ENCODE measurements at places on chromosomes 2 and 18.

- no peak for DNase-seq
Observed at GRCh38 chr2:207724113-207724512, 12.7 kb downstream of the CCNYL1 start.

DNA sequence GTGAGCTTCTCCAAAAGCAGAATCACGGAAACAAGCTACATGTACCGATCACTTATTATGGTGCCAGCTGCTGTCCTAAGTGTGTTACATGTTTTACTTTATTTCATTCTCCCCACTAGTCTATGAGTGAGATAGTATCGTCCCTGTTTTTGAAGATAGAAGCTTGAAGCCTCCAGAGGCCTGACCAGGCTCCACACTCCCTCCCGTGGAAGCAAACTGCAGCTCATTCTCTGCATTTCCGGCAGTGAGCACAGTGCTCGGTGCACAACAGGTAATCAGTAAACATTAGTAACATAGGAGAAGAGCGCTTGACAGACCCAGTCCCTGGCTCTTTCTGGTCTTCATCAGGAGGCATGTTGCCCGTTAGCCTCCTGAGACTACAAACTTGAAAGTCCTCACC lies 72.9 kb downstream of the ZBTB7C start:
- no peak for DNase-seq

DNA sequence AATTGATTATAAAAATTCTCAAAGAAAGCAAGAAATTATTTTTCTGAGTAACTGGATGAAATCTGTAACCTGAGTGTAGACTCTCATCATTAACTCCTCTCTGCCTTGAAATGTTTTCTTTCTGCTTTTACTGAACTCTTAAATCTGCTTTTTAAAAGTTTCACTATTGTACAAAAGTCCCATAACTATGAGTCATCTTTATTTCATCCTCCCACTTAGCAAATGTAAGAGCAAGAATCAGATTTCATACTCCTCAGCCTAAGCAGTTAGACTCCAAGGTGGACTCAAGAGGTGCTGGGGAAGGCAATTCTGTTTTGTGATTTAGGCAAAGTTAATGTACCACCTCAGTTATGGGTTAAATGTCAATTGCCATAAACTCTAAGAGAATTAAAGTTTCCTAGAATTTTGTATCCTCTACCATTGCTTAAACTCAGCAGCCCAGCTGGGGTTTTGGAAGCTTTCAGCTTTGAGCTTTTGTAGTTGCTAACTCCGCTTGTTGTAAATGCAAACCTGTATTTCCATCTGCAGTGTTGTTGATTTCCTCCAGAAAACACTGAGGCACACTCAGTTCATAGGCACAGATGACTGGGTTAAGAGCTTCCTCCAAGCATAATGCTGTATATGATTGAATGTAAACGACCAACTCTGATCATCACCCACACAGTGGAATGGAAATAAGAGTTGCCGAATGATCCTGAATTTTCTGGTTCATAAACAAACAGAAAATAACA lies 268.8 kb downstream of the ARHGAP15 start:
- no peak for DNase-seq

DNA sequence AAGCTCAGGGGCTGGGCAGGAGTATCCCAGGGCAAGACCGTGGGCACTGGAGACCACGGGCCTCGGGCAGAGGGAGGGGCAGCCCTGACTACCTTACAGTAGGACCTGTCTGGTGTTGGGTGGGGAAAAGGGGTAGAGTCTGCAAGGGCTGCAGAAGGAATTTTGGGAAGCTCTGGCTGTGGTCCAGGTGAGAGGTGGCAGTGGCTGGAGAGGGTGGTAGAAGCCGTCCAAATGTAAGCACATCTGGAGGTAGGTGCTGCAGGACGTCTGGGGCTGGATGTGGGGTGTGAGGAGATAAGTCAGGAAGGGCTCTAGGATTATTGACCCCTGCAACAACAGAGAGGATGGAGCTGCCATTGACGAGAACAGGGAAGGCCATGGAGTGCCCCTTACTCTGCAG lies 486.7 kb downstream of the EIPR1 start:
- no peak for DNase-seq

DNA sequence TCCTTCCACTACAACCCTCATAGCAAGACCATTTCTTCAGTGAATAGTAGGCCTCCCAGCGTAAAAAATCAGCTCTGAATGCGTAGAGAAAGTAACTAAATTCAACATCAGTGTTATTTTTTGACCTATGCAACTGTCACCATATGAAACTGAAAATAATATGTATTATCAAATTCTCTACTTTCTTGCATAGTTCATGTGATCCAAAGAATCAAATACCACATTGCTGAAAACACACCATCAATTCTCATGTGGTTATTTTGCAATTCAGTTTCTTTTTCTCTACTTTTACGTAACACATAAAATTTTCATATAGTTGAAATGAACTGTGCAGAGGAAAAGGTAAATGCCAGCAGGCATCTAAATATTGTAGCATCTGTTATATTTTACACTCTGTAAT lies 208.5 kb upstream of the SPOPL start:
- DNase-seq, result no peak

GRCh38 chr2:226647621-226648518 lies 151.8 kb downstream of the IRS1 start:
- no peak for DNase-seq

GRCh38 chr2:4404363-4404762 lies 701.0 kb downstream of the DCDC2C start:
- no peak for DNase-seq

DNA sequence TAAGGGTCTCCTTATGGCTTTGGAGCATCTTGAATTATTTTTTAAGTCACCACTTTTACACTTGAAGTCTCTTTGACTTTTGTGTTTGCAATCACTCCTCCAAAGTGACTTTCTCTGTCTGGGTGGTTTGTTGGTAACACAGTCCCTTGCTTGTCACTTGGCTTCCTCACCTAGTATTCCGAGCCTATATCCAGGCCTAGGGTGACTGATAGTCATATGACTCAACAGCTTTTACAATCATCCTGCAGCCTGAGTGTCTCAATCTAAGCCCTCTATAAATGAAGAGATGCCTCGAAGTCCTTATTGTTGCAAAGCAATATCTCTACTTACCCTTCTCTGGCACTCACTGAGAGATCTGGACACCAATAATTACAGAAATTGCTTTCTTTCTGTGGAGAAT lies 53.9 kb upstream of the SETBP1 start:
- DNase-seq, result no peak

Measured in NCI-H187 (cell line).